ENCODE measurements at places on chromosomes 6 and 20. TPM values are rescaled to one million over a fixed set of nuclear protein-coding genes. Genes with fewer than 3 reads are reported as not detected.
A peak's percentile ranks its signal among the peaks of the same experiment; 100 is the strongest.

ALDH5A1 gene
- 2.3 TPM for total RNA-seq

DLK2 gene
- total RNA-seq = not detected

SLC32A1 gene
- not detected for total RNA-seq

GRCh38 chr6:85405175-85405852, 44.6 kb upstream of the NT5E start:
- no peak for DNase-seq

GPLD1 gene
- 0.45 TPM for total RNA-seq

GRCh38 chr6:155872961-155873360, 417.3 kb upstream of the NOX3 start:
- no peak for DNase-seq

DNA sequence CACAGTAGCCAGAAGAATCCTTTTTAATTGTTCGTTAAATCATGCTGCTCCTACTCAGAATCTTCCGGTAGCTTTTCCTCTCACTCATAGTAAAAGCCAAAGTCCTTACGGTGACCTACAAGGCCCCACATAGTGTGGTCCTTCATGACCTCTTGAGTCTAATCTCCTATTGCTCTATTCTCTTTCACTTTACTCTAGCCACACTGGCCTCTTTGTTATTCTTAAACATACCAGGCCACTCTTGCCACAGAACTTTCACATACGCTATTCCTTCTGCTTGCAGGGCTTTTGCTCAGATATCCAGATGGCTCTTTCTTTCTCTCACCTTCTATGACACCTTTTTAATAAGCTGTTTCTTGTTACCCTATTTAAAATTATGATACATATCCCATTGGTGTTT, 25.7 kb downstream of the ZNF391 start:
- DNase-seq = no peak

DNA sequence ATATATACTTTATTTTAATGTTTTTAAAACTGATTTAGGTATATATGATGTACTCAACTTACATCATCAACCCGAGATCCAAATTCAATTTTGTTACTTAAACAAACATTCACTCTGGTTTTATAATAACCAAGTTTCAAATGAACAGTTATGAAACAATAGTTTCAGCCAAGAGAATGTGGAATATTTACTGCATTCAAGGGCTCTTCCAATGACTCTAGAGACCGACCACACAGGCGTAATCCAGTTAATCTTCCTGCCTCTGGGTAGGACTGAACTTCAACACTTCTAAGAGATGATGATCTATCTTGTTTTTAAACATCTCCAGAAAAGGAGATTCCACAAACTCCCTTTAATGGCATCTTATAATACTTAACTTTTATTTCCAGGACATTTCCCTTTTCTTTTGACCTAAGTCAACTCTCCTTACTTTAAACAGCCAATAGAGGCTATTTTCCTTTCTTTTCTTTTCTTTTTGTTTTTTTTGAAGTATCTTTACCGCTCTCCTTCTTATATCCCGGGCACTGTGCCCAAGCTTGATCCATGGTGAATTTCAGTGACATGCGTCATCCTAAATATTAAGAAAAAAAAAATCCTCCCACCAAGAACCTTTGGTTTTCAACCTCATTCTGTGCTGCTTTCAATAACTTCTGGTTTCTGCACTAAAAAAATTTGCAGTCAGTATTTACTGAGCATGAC, 110.1 kb downstream of the KIF13A start:
- DNase-seq = no peak

- DNase-seq = no peak
These were observed 223.1 kb upstream of the MYLIP start for GRCh38 chr6:15905488-15906419.

ME1 gene
- total RNA-seq = 1.7 TPM

DNA sequence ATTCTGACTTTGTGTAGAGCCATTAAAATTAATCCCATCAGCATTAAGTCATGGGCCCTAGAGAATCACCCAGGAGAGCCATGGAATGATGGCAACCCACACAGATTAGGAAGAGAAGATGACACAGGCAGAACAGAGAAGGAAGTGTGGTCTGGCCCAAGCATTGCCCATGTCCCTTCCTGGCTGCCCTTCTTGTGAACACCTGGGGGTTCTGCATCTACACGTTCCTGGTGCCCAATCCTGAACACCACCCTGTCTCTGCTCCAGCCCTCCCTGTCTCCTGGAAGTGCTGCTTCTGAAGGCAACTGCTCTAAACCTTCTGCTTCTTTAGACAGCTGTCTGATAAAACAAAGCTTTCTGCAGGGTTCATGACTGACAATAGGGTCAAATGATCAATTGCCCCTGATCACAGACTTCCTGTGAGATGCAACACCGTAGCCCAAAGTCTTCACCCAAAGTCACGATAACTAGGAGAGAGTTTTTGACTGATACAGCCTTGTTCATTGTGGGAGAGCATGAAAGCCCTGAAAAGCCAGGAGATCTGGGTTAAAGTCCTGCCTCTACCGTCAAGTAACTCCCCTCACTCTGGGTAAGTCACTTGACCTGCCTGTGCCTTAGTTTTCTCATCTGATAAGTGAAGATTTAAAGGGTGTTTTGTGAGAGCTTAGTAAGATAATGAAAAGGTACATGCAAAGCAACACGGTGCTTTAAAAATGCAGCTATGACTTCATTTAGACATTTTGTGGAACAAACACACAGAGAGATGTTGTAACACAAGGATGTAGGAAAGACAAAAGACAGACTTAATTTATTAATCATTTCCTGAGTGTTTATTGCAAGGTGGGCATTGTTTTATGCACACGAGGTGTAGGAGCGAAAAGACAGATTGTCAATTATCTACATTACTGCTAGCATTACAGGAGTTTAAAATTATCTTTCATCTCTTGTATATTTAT, 291.2 kb upstream of the STXBP5 start:
- no peak for DNase-seq

DNA sequence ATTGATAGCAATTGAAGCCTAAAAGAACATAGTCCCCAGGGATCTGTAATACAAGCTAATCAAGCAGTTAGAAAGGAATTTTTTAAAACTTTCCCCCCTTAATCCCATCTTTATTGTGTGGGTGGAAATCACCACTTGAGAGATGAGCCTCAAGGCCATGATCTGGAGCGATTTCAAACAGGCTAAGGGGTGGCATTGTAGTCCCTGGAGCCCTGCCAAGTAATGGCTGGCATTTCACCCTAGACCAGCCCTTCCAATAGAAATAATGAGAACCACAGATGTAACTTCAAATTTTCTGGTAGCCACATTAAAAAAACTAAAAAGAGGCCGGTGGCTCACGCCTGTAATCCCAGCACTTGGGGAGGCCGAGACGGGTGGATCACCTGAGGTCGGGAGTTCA, 46.9 kb downstream of the PRDM1 start:
- no peak for DNase-seq

DNA sequence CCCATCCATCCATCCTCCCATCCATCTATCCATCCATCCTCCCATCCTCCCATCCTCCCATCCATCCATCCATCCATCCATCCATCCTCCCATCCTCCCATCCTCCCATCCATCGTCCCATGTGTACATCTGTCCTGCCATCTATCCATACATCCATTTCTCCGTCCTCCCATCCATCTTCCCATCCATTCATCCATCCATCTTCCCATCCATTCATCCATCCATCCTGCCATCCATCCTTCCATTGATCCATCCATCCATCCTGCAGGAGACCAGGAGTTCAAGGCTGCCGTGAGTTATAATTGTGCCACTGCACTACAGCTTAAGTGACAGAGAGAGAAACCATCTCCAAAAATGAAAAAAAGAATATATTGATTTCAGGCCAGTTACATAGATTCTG, 356.5 kb downstream of the CDH26 start:
- no peak for DNase-seq

DNA sequence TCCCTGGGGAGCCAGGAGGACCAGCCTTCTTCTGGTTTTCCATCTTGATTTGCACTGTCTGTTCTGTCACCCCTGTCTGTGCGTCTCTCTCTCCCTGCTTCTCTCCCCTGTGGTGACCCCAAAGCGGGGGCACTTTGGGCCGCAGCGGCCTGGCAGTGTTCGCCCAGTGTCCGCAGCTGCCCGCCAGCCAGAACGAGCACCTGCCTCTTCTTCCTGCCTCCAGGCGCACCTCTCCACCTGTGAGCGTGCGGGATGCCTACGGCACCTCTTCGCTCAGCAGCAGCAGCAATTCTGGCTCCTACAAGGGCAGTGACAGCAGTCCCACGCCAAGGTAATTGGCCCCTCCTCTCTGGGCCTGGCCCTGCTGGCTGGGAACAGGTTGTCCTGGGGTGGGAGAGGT, 30.8 kb downstream of the SNPH start:
- DNase-seq = peak; percentile 54

CAGE1 gene
- total RNA-seq = 0.76 TPM

DNA sequence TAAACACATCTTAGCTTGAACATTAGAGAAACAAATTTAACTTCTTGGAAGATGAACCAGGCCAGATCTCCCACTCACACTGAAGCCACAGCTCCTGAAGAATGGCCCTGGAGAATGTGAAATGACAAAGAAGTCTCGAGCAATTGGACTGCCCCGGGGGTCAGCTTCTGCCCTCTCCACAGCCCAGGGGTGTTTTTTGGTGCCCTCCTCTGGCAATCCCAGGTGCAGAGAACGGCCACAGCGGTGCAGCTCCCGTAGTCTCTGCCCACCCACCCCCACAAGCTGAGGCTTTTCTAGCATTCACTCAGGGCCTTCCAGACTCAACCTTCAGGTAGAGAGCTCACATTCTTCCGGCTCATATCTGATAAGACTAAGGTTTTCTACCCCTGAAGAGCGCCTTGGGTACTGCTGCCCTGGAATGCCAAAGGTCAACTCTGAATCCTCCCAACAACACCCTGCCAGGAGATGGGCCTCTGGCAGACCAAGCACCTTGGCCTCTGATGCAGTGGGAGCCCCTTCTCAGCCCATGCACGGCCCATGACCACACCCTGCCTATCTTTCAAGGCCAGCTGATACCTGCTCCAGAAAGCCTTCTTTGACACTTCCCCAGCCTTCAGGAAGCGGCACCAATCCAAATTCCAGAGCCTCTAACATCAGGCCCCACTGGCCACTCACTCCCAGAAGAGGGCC, 208.3 kb downstream of the SYNDIG1 start:
- no peak for DNase-seq

NCOA7 gene
- total RNA-seq = 41.4 TPM

DNA sequence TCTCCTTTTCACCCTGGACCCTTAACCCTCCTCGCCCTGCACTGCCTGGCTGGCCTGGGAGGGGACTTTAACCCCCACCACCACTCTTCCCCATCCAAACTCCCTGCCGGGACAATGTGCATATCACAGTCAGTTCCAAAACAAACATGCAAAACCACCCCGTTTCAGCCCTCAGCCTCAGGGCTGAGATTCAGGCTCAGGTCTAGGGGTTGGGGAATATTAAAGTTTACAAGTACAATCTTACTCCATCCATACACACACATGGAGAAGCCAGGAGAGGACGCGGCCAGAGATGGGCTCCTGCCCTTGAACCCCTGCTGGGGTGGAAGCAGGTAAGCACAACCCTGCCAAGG, 534 bp downstream of the KIAA1755 start:
- DNase-seq = no peak

DNA sequence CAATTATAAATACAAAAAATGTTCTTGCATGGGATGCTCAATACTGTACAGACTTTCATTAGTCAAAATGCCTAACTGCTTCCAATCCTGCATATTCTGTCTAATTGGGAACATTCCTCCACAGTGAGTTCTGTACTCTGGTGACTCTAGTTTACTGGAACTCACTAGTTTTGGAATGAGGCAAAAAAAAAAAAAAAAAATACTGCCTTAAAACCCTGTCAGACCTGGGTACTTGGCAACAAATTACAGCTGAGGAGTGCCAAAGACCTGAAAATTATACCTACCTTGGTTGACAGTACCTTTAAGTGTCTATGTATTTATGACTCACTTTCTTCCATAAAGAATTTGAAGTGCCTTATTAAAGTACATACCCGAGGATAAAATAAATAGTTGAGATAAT, 276.7 kb downstream of the FARS2 start:
- no peak for DNase-seq

- no peak for DNase-seq
These were observed 5.7 kb downstream of the TUBB2A start for GRCh38 chr6:3151691-3152090.

DNA sequence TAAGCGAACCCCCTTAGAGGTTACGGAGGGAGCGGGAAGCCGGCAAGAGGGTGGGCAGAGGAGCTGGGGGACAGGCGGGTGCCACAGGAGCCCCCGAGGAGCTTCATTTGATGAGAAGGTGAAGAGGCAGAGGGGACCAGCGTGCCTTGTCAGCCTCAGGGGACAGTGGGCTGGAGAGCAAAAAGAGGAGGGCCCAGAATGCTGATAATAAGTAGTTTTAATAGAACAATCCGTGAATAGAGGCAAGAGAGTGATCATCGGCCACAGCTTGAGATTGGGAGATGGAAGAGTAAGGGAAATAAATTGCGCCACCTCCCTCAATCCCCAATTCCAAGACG, 1.3 kb downstream of the COL19A1 start:
- no peak for DNase-seq

DNA sequence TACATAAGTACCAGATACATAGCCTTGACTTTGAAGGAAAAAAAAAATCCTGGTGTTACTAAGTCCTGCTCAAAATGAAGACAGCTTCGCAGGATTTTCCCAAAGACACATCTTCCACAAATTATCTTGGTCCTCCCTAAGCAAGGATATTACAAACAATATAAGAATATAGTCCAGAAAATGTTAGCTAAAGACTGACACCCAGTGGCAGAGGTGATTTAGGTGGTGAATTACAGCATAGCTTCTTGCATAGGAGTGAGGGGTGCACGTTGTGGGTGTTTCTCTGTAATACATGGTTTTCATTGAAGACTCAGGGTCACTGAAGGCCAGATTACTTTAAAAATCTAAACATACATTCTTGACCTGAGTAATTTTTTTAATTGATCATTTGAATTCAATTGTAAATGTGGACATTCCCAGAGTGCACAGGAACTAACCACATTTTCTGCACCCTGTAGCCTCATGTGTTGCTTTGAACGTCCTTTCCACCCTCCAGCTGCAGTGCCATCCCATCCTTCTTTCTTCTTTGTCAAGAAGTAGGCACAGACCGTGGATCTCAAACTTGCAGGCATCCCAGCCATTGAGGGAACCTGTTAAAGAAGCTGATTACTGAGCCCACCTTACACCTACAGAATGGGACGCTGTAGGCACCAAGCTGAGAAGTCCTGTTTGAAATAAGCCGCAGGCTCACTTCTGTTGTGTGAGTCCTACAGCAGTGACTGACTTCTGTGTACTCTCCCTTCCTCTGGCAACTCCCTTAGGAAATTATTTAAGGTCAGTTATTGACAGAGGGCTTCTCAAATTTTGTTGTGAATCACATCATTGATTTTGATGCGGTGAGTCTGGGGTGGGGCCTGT, 102.6 kb downstream of the PERP start:
- no peak for DNase-seq
